ENCODE measurements at places on chromosomes 3 and 15. TPM values are rescaled to one million over a fixed set of nuclear protein-coding genes. Genes with fewer than 3 reads are reported as not detected.

Gene SLCO2A1
- not detected for total RNA-seq

Gene RLBP1
- total RNA-seq, result not detected

Gene SETD5
- total RNA-seq, result 118 TPM

Gene KBTBD8
- 11.1 TPM for total RNA-seq

Gene SRGAP3
- total RNA-seq, result 1.8 TPM

Gene PLSCR2
- total RNA-seq, result not detected

Gene SUSD5
- not detected for total RNA-seq
